ENCODE measurements at places on chromosomes 2 and 18. TPM values are rescaled to one million over a fixed set of nuclear protein-coding genes. Genes with fewer than 3 reads are reported as not detected.
A peak's percentile ranks its signal among the peaks of the same experiment; 100 is the strongest.

DNA sequence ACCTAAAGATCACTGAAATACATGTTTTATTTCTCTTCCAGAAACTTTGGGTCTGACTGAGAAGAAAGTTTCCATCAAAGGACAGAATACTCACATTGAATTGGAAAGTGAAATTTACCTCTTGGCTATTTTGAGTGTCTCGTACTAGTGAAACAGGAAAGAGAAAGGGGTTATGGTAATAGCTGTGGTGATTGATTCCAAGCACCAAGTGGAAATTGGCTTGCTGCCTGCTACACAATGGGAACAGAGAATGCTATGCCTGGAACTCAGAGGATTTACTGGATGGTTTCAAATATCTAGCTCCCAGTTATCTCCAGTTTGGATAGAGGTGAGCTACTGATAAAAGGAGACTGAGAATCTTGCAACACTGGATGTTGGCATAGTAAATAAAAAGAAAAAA lies 492.8 kb upstream of the FSIP2 start:
- DNase-seq: no peak

- DNase-seq: no peak
Observed at GRCh38 chr2:26185954-26186770, 13.3 kb downstream of the GAREM2 start.

DNA sequence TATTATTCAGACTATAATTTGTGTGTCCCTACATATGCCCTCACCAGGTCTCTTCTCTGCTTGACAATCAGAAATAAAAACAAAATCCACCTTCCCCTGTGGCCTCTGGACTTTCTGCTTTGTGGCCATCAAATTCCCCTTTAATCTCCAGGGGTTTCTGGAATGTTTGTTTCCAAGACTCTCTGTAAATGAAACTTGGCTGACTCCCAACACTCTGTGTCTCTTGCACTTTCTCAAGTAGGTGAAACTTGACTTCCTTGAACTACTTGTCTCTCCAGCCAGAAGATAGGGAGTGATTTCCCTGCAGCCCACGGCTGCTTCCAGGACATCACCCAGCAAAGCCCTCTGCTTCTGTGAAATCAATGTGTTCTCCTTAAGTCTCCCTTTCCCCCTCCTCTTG lies 54.1 kb upstream of the AQP4 start:
- no peak for DNase-seq

DNA sequence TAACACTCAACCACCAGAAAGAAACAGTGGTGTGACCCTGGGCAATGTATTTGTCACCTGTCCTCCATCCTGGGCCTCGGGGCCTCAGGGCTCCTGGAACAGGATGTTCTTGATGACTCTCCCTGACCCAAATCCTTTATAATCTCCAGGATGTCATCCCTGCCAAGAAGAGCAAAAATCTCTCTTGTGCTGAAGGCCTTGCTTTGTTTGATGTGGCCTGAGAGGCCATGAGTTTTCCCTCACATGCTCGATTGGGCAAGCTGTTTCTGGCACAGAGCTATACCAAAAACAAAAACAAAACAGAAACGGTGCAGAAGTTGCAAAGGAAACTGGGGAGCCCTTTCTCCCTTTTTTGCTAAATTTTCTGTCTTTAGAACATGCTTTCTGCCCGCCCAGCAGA lies 35.7 kb upstream of the ST3GAL5 start:
- DNase-seq: peak; percentile 89

DNA sequence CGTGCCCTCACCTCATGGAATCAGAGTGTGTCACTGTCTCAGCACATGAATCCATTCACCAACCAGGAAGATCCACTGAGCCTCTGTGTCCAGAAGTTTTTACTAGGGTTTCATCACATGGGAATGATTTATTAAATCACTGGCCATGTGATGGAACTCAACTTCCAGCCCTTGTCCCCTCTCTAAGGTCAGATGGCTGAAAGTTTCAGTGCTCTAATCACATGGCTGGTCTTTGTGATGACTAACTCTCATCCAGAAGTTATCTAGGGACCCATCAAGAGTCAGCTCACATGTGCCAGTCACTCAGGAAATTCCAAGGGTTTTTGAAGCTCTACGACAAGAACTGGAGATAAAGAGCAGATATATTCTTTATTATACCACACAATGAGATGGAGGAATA lies 140.5 kb upstream of the GYPC start:
- no peak for DNase-seq

DNA sequence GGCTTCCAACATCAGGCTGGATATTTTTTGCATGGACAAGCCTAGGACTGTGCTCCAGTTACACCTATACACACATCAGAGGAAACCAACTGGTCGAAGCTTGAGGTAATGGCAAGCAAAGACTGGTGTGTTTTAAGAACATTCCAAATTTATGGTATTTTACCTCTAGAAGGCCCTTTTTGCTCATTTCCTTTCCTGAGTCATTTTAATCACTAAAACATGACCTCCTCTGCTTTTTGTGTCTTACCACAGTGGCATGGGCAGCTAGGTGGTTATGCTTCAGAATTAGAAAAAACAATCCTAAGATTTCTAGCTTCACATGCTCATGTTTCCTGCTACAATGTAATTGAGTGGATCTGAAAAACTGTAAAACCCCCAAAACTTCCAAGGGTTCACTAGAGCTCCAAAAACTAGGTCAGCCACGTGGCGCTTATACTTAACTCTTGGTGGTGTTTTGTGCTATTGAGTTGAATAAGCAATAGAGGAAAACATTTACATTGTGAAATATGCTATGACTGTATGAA lies 30.6 kb upstream of the CHRNA1 start:
- DNase-seq: no peak

- no peak for DNase-seq
Observed at GRCh38 chr2:2021995-2022394, 277.7 kb upstream of the PXDN start.

DNA sequence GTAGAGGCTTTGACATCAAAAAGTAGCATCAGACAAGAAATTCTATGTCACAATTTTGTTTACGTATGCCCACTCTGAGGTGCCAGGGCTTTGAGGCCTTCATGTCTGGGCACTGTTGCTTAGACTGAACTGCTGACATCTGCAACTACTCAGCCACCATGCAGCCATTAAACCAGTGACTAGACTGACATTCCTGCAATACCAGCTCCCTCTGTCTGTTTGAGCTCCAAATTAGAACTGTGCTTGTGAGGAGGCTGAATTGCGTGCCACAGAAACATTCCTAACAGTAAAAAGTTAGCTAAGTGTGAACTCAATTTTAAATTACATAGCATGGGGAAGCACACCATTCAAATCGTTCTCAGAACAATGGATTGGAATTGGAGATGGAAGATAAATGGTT lies 163.2 kb downstream of the INSIG2 start:
- DNase-seq: no peak

DNA sequence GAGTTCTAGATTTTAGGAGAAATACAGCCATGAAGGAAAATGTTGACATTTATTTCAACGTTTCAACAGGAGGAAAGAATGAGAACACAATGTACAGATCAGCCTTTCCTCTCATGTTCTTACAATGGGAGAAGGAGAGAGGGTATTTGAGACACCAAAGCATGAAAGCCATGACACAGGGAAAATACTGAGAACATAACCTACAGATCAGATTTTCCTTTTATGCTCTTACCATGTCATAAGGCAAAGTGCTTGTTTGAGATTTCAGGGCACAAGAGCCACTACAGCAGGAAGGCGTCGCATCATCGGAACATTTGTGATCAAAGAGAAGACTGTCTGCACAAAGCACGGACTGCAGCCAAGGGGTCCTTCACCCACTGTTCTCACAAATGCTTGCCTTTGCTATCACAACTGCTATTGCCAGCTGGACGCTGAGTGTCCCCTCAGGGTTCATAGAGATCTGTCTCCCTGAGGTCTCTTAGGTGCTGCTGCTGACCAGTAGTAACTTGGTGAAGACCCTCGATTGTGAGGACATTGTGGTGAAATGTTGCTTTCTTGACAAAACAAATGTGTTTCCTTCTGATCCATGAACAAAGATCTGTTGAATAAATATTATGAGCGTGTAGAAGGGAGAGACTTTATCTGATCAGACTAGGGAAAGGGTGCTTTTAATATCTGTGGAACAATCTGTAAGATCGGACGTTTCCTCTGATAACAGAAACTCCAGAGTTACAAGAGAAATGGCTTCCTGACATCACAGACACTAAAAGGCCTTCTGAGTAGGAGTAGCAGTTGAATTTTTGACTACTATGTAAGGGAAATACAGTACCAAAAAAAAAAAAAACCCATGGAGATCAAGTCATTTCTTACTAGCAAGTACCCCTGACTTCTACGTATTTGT lies 6.4 kb upstream of the IL1RL1 start:
- no peak for DNase-seq

GRCh38 chr2:42764096-42764495 lies at the start of gene OXER1:
TSS of gene OXER1 (minus strand) at chr2:42764135. CDS start at chr2:42764062, 73 bp downstream.
- no peak for DNase-seq

- DNase-seq: no peak
Observed at GRCh38 chr2:149575752-149576151, 11.8 kb downstream of the MMADHC start.

GRCh38 chr18:77039196-77040130 lies 93.1 kb downstream of the MBP start:
- DNase-seq: no peak

DNA sequence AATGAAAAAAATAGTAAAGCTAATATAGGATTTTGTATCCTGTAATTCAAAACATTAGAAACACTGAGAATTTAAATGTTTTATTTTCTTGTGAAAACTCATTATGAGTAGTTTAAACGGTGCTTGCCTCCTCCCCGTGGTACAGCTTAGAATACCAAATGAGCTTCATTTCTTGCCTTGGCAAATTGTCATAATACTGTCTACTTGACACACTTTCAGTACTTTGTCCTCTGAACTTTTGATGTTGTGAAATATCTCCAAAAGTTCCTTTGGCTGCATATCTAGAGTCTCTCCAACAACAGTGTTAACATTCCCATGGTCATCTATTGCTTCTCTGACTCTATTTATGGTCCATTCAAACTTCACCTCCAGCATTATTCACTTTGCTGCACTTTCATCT lies 61.9 kb upstream of the EPB41L5 start:
- DNase-seq: no peak

DNA sequence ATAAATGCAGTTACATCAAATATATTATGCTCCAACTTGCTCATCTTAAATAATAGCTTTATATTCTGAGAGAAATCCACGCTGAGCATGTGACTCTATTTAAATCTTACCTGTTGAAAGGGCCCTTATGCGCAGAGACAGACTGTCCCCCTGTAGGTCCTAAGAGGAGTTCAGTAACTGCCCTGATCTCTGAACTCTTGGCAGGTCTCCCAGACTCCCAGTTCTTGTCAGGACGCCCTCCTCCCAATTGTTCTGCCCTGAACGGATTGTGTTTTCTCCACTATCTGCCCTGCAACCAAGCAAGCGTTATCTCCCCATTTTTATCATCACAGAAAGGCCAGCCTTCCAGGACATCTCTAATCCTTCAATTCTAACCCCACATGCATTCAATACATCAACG lies 954.6 kb downstream of the TSN start:
- DNase-seq: no peak

DNA sequence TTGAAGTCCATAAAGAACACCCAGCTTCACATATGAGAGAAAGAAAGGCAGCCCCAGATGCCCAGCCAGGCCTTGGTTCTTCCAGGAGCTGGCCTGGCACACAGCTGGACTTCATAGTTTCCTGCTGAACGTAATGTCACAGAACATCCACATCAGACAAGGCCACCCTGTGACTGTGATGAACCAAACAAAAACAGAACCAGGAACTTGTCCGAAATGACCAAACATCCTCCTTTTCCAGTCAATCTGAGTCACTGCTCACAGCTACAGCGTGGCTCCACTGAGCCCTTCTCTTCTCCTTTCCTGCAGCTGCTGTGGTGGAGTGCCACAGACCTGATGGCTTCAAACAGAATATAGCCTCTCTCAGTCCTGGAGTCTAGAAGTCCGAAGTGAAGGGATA lies 45.4 kb upstream of the PAPOLG start:
- peak; percentile 67 for DNase-seq

DNA sequence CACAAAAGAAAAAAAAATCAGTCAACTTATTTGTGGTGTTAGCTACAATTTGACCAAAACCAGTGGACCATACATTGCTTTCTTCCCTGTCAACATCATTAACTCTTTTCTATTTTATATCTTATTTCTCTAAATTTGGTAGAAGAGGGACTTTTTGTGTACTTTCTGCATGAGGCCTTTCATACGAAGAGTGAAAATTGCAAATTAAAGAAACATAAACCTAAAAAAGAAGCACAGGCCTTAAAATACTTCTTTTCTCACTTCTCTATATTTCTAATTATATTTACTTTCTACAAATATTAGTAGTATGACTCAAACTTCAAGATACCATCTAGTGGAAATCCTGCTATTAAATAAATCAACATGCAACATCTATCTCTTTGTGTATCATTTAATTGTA lies 1073.4 kb upstream of the ZEB2 start:
- no peak for DNase-seq

DNA sequence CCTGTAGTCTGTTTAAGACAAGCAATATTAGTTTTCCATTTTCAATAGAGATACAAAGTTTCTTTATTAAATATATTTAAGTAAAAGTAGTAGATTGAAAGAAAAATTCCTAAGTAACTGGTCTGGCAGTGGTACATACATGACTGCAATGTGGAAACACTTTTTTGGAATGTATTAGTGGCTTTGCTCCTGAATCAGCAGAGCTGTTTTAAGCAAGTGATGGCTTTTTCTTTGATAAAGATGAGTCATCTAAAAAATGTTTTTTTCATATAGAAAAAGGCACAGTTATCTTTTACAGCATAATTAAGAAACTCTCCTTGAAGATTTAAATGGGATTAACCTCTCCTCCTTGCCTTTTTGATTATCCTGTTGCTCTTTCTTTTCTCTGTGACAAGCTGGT lies 34.9 kb downstream of the KDM3A start:
- no peak for DNase-seq

DNA sequence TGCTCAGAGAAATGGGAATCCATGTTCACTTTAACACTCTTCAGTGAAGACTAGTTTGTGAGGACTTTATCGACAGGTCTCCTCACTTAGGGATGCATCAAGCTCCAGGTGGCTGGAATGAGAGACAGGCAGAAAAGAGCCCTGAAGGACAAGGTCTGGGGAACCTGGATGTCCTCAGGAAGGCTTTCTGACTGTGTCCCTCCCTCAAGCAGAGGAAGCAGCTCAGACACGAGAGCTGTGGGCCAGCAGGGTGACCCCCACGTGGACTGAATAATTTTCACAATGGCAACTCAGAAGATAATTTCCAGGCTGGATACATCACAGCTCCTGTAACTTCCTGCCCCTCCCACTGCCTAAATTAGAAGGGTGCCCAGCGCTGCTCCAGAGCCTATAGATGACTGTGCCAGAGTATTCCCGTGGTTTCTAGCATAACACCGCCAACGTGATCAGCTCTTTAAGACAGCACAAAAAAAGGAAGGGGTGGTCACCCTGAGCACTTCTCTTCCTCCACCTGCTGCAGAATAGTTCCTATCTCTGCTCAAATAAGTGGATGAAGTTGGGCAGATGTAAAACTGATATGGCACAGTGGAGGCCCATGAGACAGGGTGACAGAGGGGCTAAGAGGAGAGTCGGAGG lies 25.7 kb upstream of the NCK2 start:
- DNase-seq: no peak

The COLEC12 gene
- total RNA-seq: 19.2 TPM

The ABCB11 gene
- total RNA-seq: 1.4 TPM

The FAM136A gene
- total RNA-seq: 20.1 TPM

The TMEM127 gene
- 78.6 TPM for total RNA-seq

The OSBPL6 gene
- 0.16 TPM for total RNA-seq

The TMEM185B gene
- 31.7 TPM for total RNA-seq

The IL1B gene
- total RNA-seq: 0.69 TPM
